Activated gamma-delta T cell treated with Interleukin-2 at 50 U/mL for 16 hours (primary cell): ENCODE measurements at places on chromosomes 2 and 18.

DNA sequence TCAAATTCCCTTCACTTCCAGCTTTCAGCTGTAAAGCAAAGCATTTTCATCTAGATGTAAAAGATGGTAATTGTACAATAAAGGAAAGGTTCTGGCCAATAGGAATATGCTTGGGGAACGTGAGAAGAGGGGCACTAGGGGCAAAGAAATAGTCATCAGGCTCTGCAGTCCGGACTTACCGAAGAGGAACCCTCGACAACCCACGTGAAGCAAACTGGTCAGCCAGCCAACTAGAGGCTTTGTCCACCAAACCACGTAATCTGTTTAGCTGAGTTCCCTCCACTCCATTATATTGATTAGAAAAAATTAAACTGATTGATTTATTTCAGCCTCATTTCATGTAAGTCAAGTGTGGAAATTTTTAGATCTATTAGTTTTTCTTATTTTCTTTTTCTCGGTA lies 300.4 kb upstream of the FANCL start:
- DNase-seq = no peak

- no peak for DNase-seq
Measured at GRCh38 chr2:98870516-98871158, 65.4 kb downstream of the CRACDL start.

- no peak for DNase-seq
Measured at GRCh38 chr2:176427549-176427948, 158.3 kb downstream of the MTX2 start.

DNA sequence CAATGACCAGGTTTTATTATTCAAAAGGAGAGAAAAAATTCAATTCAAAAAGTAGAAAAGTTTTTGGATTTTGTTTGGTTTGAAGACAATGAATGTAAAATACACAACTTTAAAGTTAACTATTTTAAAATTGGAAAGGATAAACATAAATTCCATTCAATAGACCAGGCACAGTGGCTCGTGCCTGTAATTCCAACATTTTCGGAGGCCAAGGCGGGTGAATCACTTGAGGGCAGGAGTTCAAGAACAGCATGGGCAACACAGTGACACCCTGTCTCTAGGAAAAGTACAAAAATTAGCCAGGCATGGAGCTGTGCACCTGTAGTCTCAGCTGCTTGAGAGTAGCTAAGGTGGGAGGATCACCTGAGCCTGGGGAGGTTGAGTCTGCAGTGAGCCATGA lies 54.7 kb downstream of the SCN9A start:
- DNase-seq = no peak

GRCh38 chr2:240481720-240482119 lies 46.3 kb downstream of the GPC1 start:
- DNase-seq = no peak

DNA sequence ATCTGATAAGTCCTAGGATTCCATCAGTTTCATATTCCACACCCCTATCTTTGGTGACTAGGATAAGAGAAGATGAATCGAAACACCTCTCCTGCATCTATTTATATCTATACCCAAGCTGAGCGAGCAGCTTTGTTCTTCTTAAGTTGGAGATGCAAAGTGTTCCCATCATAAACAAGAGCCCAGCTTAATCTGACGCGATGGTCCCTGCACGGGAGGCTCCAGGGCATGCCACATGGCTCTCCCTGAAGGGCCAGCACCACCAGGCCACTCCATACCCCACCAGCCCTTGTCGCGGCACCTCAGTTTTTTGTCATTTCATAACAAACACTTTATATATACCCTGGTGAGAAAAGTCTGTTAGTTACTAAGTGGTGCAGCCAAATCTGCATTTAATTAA lies 255.3 kb downstream of the L3MBTL4 start:
- no peak for DNase-seq

GRCh38 chr18:519019-519879 lies 18.7 kb upstream of the COLEC12 start:
- DNase-seq = no peak

GRCh38 chr2:231334981-231335380 lies 60.5 kb upstream of the B3GNT7 start:
- no peak for DNase-seq

DNA sequence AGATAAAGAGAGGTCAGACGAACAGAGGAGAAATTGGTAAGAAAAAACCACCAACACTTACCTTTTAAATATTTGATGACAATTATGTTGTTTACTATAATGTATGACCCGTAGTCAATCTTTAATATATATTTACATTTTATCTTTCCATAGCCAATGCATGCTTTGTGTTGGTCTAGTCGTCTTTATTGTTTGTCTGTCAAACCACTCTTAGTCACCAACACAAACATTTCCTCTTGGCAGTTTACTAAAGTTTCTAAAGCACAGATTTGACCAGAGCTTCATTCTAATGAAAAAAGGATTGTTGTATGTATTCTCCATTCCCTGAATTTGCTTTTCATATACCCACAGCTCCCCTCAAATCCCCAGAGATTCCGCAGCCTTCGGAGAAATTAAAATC lies 784.7 kb upstream of the PIK3C3 start:
- no peak for DNase-seq
